Hippocampal formation (tissue), 2 donors: ENCODE measurements at places on chromosomes 6 and 20.
A peak's percentile ranks its signal among the peaks of the same experiment; 100 is the strongest.

- no peak for DNase-seq
Observed at GRCh38 chr6:52407467-52407866, 12.7 kb upstream of the EFHC1 start.

- DNase-seq, result no peak
Observed at GRCh38 chr6:83594941-83595340, 82.6 kb downstream of the PRSS35 start.

GRCh38 chr6:47163536-47163935 lies 121.4 kb upstream of the ADGRF1 start:
- no peak for DNase-seq

DNA sequence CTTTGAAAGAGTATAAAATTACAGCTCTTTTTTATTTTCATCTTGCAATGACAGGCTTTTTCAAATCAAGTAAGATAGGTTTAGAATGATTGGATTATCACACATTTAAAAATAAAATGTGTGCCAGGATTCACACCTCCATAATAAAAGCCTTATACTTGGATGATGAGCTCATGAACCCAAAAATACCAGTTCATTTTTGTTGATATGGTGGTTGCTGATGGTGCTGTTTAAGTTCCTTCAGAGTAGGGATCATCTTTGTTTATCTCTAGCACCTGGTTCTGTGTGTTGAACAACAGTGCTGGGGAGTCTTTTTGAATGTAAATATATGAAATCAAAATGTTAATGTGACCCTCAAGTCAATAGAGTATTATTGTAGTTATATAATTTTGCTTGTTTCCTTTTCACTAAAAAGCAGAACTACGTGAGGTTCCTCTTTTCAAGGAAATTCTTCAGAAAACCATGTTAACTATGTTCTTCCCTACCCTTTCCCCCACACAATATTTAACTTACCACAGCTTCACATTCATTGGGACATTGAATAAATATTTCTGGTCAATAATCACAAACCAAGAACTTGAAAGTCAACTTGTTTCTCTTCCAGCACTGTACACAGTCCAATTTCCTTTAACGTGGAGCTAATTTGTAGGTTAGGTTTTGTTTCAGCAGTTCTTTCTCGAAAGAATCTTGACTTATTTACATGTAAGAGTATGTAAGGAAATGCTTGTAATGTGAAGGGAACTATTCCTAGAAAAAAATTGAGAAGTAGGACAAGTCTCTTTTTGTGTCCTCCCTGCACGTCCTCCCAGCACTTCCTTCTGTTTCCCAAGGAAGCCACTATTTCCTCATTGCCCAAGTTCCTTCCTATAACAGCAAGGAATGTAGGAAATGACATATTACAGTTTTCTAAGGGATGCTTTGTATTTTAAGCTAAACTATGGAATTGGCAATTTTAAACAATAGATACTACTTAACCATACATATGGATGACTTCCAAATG lies 945.9 kb upstream of the CITED2 start:
- no peak for DNase-seq

GRCh38 chr6:10561611-10562199 lies 40.6 kb downstream of the GCNT2 start:
- no peak for DNase-seq

DNA sequence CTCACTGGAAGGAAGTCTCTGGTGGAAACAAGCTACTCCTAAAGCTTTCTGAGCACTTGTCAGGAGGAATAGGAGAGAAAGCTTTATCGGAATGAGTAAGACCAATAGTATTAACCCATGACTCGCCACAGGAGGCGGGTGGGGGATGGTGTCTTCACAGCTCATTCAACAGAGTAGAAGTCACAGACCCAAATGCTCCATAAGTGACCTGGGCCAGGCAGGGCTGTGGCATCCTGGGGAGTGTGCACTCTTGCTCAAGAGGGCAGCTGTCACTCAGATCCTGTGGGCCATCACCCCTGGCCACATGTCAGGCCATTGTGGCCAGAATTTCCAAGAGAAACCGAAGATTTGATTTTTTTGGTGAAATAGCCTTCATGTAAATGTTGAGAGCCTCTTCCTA lies 116.0 kb downstream of the SYCP2 start:
- no peak for DNase-seq

DNA sequence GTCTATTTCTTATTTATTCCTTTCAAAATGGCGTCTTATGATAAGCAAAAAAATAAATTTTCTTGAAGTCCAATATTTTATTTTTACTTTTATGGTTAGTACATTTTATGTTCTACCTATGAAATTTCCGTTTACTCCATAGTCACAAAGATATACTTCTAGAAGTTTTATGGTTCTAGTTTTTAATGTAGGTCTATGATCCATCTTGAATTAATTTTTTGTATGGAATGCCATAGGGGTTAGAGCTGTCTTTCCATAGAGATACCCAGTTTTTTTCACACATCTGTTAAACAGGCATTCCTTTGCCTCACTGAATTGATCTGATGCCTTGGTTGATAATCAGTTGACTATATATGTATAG lies 24.9 kb upstream of the ASIP start:
- no peak for DNase-seq

DNA sequence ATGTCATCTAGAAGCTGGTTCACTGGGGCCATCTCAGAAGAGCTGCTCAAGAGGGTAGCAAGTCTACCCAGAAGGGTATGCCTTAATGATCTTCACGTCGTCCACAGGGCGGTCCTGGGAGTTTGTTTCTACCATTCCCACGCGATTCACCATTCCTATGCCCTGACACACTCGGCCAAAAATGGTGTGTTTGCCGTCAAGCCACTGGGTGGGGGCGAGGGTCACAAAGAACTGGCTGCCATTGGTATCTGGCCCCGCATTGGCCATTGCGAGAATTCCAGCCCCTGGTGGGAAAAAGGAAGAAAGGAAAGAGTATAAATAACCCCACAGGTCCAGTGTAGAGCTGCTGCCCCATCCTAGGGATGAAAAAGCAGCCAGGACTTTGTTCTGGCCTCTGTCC lies 16.5 kb upstream of the CPNE5 start:
- no peak for DNase-seq

DNA sequence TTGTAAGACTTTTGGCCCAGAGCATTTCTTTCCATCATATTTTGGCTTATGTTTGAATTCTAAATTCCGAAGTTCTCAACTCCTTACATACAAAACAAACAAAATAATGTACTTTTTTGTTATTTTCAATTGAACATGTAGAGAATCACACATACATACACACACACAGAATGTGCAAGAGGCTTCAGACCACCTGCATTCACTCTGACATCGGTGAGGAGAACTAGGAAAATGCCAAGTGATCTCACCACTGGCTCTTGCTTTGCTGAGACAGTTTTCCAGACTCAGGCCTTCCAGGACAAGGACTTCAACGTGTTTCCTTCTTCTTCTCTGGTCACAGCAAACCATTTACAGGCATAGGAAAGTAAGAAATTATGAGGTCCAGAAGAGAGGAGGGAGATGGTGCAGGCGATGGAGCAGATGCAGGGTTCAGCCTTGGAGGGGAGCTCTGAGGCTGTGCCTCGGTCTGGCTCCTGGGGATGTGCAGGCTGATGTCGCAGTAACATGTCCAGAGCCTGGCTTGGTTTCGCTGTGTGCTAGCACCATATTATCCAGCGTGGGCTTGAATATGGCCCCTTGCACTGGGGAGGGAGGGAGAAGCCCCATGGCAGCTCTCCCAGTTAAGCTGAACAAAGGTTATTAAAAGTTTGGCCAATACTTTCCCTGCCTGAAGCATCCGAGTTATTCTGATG lies 93.4 kb downstream of the DACT2 start:
- no peak for DNase-seq

DNA sequence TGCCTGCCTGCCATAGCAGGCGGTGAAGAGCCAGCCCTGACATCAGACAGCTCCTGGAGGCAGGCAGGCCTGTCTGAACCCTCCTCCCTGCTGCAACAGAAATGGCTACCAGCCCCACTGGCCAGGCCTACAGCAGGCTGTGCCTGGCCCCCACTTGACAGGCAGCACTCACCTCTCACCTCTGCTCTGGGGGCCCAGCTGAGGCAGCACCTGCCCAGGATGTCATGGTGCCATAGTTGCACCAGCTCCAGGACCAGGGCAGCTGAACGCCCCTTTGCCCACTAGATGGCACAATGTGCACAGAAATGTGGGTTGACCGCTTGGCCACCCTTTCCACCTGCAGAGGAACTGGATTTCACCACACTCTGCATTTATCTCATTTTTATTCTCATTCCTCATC lies 30.6 kb downstream of the MRPL14 start:
- peak; percentile 45 for DNase-seq

GRCh38 chr6:87825821-87826221 lies 123.8 kb upstream of the AKIRIN2 start:
- DNase-seq, result no peak

GRCh38 chr6:23340271-23340670 lies 770.9 kb downstream of the HDGFL1 start:
- DNase-seq, result no peak

GRCh38 chr20:62716198-62716940 lies 7.7 kb downstream of the NTSR1 start:
- DNase-seq, result no peak

DNA sequence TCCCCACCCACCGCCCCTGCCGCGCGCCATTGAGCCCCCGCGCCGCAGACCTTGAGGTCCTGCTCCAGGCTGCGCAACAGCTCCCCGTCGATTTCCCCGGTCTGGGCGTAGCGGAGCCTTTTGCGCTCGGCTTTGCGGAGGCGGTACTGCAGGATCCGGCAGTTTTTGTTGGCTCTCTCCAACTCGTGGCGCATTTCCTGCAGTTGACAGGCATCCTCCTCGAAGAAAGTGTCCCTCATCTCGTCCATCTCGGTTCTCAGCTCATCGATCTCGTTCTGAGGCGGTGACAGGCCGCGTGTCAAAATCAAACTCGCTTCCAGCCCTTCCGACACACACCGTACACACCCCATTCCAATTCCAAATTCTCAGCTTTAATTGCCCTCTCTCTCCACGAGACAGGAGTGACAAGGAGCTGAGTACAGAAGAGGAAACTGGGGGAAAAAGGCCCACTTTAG lies 4.3 kb downstream of the MTCL3 start:
- DNase-seq, result peak; percentile 46

GRCh38 chr6:158207422-158207788 lies 39.3 kb downstream of the GTF2H5 start:
- DNase-seq, result no peak

DNA sequence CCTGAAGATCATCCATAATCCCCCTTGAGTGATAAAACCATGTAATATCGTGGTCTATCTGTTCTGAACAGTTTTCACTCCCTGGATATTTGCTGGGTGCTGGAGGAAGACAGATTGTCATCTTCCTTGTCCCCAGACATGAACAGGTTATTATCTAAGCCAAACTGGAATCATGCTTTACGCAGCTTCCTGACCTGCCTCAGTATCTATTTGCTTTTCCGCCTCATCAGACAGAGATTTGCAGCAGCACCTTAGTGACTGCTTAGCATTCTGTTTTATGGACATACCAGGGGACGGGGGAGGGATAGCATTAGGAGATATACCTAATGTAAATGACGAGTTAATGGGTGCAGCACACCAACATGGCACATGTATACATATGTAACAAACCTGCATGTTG lies 124.6 kb downstream of the SLC23A2 start:
- DNase-seq, result no peak

DNA sequence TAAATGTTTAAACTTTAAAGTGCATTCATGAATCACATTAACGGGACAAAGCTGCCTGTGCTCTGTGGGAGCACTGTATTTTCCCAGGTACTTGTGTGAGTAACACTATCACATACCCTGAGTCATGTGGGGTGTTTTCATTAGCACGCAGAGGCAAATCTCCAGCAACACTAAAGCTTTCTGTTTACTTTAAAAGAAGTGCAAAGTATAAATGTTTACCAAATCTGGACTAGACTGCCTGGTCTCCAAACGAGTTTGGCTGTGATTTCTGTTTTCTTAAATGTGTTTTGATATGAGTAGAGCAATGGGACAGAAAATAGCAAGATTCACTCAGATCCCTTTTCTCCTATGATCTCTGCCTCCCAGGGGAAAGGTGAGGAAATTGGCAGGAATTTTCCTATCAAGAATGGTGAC lies 28.8 kb upstream of the RIPPLY2 start:
- no peak for DNase-seq

DNA sequence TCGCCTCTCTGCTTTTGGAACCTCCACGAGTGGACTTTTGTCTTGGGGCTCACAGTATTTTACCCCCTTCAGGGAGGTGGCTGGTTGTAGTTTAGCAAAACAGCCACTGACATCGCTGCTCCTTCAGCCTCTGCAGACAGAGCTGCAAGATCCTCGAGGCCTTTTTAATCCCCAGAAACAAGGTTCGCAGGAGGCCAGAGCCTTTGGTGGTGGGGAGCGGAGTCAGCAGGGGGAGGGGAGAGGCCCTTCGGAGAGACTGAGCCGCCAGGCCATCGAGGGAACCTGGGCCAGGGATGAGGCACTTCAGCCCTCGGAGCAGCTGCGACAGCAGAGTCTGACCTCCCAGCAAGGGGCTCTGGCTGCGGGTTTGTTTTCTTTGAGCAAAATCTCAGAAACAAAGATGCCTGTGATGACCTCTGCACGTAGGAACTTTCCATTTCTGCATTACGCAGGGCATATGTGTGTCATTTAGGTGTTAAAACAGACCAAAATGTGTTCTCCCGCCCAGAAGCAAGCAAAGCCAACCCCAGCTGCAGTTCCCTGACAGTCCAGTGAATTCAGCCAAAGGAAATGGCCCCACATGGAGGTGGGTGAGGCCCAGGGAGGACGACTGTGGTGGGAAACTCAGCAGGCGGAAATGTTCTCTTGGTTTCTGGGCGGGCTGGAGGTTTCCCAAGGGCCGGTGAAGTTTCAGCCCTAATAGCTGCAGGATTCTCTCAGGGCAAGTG lies 171.2 kb upstream of the SULF2 start:
- no peak for DNase-seq

GRCh38 chr6:19309661-19310060 lies 527.5 kb upstream of the ID4 start:
- no peak for DNase-seq

DNA sequence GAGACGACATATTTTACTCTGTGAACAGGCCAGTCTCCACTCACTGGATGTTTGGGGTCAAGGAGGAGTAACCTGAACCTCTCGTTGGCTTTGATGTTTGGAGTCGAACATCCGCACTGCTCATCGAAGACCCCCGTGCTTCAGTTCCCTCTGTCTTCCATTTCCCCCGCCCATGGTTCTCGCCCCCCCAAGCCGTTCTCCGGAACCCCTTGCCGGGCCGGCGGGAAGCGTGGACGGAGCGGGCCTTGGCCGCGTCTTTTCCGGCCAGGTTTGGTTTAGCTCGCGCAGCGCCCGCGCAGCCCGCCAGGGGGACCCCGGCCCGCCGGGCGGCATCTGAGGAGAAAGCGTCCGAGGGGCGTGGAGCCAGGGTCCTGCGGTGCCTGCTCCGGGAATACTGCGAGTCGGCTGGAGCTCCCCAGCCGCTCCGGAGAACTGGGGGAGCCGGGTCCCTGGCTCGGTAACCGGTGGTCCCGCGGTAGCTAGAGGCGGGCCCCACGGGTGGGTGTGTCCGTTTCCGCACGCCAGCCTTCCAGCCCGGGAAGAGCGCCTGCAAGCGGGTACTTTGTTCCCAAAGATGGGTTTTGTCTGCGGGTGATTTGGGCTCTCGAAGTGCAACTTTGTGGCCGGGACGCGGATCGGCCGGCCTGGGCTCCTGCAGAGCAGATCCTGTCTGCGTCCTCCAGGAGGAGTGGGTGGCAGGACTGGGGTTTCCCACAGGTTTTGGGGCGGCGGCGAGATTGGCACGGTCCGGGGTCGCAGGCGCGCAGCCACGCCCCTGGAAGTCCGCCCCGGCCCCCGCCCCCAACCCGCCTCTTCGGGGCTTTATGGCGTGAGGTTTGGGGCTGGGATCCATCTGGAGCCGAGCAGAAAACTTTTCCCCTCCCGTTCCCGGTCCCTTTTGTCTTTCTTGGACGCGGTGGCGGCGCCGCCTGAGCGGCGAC lies at the start of gene TMEM200A:
Gene TMEM200A, plus strand, starts transcription at position 852 of the 941 bp plus-strand sequence. CDS start 74,406 bp downstream, outside the sequence.
- DNase-seq, result no peak
